ENCODE measurements at places on chromosomes 3 and 15. TPM values are rescaled to one million over a fixed set of nuclear protein-coding genes. Genes with fewer than 3 reads are reported as not detected.

- no peaks in the 10 kb centered on the region for H3K4me1 ChIP-seq
- no peak overlapping the region for H3K4me3 ChIP-seq
- H3K27ac ChIP-seq, result no peak overlapping the region
- H3K36me3 ChIP-seq, result no peaks in the 10 kb centered on the region
Measured at GRCh38 chr3:85524104-85524503, 565.3 kb downstream of the CADM2 start.

DNA sequence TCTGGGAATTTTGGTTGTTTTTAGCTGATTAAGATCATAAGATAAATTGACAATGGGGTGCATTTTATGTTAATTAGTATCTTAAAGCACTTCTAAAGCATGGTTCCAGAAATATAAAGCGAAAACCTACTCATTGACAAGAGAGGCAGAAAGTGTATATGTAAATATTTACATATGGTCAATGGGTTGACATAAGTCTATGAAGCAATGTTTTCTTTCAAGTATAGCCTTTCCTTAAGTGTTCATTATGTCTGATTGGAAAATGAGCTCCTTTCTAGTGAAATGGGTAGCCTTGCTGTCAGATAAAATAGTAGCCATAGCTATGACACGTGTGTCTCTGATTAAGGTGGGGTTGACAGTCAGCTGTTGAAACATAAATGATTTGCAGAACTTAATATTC, 365.2 kb upstream of the AGTR1 start:
- H3K27me3 ChIP-seq, result no peaks in the 10 kb centered on the region
- H3K36me3 ChIP-seq, result no peaks in the 10 kb centered on the region
- no peak overlapping the region for H3K4me3 ChIP-seq
- H3K4me1 ChIP-seq, result no peaks in the 10 kb centered on the region
- H3K27ac ChIP-seq, result no peak overlapping the region

DNA sequence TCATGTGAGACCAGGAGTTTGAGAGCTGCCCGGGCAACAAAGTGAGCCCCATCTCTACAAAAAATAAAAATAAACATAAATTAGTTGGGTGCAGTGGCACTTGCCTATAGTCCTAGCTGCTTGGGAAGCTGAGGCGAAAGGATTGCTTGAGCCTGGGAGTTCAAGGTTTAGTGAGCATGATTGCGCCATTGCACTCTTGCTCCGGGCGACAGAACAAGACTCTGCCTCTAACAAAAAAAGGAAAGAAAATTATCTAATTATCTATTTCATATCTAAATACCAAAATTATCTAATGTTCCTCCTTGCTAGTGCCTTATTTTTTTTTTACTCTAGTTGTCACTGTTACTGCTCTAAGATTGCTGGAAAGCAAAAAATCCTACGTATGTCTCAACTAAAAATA, 16.7 kb upstream of the PAK6 start:
- no peak overlapping the region for H3K27ac ChIP-seq
- H3K27me3 ChIP-seq, result no peaks in the 10 kb centered on the region
- H3K36me3 ChIP-seq, result peaks cover 37% of the 10 kb centered on the region

GRCh38 chr3:124318014-124318413, 326.1 kb upstream of the ROPN1 start:
- DNase-seq, result no peak
- no peaks in the 10 kb centered on the region for H3K4me1 ChIP-seq
- no peaks in the 10 kb centered on the region for H3K36me3 ChIP-seq
- H3K27me3 ChIP-seq, result peaks cover 7% of the 10 kb centered on the region
- no peak overlapping the region for H3K4me3 ChIP-seq
- no peak overlapping the region for H3K27ac ChIP-seq

GRCh38 chr3:28948685-28949084, 332.2 kb upstream of the RBMS3 start:
- peaks cover 2% of the 10 kb centered on the region for H3K27me3 ChIP-seq
- no peaks in the 10 kb centered on the region for H3K4me1 ChIP-seq
- DNase-seq, result no peak
- H3K36me3 ChIP-seq, result no peaks in the 10 kb centered on the region

- H3K27ac ChIP-seq, result no peak overlapping the region
- H3K27me3 ChIP-seq, result peaks cover 2% of the 10 kb centered on the region
- no peaks in the 10 kb centered on the region for H3K4me1 ChIP-seq
- H3K36me3 ChIP-seq, result no peaks in the 10 kb centered on the region
- H3K4me3 ChIP-seq, result no peak overlapping the region
Measured at GRCh38 chr3:161559177-161559998, 62.8 kb downstream of the OTOL1 start.

The RARRES1 gene
- not detected for total RNA-seq

The UBXN7 gene
- total RNA-seq, result 102 TPM

The TIPARP gene
- 18.5 TPM for total RNA-seq

The PTX3 gene
- 0.23 TPM for total RNA-seq

Data from activated CD4-positive, alpha-beta T cell treated with anti-CD3 and anti-CD28 coated beads for 36 hours (primary cell).